Hepatic stellate cell (primary cell): ENCODE measurements at places on chromosomes 7 and 10.
A peak's percentile ranks its signal among the peaks of the same experiment; 100 is the strongest.

DNA sequence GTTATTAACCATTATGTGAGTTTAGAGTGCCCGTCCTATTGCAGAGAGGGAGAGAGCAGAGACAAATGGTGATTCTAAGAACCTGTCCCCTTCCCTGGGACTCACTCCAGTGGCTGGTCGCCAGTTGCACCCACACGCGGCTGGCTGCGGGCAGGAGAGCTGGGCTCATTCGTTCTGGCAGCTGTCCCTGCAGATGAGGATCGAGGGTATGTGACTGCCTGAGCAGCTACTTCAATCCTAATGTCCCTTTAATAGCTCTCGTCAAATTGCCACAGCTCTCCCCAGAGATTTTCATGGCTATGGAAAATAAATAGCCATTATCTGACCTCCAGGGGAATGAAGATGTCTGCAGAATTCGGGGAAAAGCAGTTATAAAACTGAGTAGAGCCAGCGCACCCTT lies 41.6 kb downstream of the RBM28 start:
- DNase-seq, result no peak

GRCh38 chr7:43491984-43492383 lies 90.9 kb upstream of the STK17A start:
- peak; percentile 12 for DNase-seq

DNA sequence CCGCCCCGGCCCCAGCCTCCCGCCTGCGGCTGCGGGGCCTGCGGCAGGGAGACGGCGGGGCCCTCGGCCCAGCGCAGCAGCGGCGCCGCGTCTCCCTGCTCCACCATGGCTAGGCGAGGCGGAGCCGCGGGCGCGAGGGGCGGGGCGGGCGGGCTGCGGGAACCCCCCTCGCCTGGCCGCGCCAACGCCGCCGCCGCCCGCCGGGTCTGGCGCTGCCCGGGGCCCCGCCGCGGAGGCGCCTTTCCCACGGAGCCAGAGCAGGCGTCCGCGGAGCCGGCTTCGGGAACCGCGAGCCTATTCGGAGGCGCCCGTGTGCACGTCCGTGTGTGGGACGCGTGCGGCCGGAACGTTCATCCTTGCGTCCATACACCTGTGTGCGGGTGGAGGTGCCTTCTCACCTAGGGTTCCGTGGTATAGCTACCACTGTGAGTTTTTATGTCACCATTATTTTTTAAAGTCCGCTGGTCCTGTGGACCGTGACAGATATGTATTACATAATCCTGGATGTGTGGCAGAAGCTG lies at the start of gene DENND11:
DENND11 (minus strand) TSS at position 120 of the 521 bp plus-strand sequence; CDS start at position 107, 13 bp downstream.
- DNase-seq, result peak; percentile 60

GRCh38 chr10:132205650-132206376 lies 19.1 kb downstream of the DPYSL4 start:
- DNase-seq, result no peak

DNA sequence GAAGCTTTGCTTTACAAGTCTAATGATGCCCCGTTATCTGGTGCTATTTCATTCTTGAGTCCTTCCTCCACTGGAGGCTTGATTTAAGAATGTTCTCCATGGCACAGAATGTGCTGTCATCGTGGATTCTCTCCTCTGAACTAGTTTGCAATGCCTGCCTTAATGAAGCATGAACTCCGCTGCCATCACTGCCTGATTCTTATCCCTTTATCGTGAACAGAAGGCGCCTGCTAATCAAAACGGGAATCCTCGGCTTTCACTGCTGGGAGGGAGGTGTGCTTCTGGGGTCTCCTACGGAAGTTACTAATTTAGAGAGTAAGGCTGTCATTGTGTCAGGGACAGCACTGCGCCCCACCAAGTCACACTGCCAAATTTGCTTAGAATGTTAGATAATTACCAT lies 56.2 kb downstream of the ITGB1 start:
- no peak for DNase-seq
